ENCODE measurements at places on chromosomes 7 and 10. TPM values are rescaled to one million over a fixed set of nuclear protein-coding genes. Genes with fewer than 3 reads are reported as not detected.

Gene PON1
- not detected for total RNA-seq

Gene PIK3AP1
- total RNA-seq: 3.1 TPM

Gene WNT8B
- total RNA-seq: 0.27 TPM

Gene CRYGN
- total RNA-seq: not detected

Gene MRLN
- not detected for total RNA-seq

Gene CTBP2
- 0.23 TPM for total RNA-seq

Gene PLXNA4
- 10.6 TPM for total RNA-seq

Gene STEAP1
- total RNA-seq: not detected

Gene VWDE
- total RNA-seq: 4.2 TPM

Gene C10orf53
- not detected for total RNA-seq

Gene EN2
- total RNA-seq: not detected

Gene AP4M1
- 11.7 TPM for total RNA-seq

Gene CFAP43
- 0.09 TPM for total RNA-seq

Gene SLC35G1
- 4.0 TPM for total RNA-seq

Gene IFIT1B
- not detected for total RNA-seq

Gene LIPK
- not detected for total RNA-seq

Gene PTPRE
- 20.5 TPM for total RNA-seq

Gene FFAR4
- not detected for total RNA-seq
